Left cardiac atrium (tissue), 4 donors: ENCODE measurements at places on chromosomes 5 and 9. TPM values are rescaled to one million over a fixed set of nuclear protein-coding genes. Genes with fewer than 3 reads are reported as not detected.

GRCh38 chr9:13805546-13805945, 508.4 kb downstream of the NFIB start:
- no peak for DNase-seq

Gene GABRB2
- total RNA-seq, result 1.4 TPM

DNA sequence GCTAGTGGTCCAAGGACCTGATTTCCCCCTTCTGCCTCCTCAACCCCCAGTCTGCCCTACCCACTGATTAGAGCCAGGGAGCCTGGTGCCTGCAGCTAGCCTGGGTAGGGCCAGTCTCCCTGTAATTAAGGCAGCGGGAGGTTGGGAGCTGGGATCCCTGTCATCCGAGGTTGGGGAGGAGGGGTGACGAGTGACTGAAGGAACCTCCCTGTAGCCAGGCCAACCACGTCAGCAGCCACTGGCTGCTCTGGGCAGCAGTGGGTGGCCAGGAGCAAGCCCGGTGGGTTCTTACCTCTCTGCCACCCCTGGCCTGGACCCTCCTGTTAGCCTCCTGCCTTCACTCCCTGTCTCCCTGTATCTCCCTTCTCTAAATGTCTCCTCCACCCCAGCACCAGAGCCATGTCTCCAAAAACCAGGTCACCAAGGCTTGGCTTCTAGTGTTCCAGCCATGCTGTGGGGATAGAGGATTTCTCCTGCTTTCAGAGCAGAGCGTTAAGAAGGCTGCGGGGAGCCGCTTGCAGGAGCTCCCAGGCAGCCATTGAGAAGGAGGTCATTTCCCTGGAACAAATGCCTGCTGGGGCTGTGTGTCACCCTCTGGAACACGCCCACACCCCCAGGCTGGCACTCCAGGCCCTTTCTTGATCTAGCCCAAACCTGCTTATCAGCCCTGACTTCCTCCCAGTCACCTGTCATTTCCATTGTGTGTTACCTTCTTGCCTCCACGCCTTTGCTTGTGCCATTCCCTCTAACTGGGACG, 65.0 kb upstream of the GGTA1 start:
- DNase-seq, result no peak

DNA sequence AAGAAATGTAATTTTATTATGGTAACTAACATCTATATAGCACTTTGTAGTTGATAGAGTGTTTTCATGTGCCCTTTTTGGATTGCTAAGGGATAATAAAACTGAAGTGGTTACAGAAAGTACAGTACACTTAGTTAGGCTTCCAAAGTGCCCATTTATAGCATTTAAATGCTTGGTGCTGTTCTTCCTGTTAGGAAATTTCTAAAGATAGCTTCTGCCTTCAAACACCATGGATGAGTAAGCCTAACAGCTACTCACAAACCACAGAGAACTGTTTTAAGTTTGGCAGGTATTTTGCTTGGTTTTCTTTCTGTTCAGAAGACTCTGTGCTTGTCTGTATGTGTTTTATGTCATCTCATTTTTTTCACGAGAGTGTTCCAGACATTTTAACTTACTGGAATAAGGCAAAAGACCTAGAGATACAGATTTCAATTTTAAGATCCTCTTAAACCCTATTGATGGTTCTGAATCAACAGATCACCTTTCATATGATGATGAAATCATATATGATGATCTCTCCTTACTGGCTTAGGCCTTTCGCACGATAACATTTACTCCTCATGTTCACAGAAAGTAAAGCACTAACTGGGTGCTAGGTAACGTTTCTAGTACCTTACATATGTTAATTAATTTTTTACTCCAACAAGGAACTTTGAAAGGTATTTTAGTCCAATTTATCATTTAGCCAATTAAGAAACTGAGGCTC, 4.4 kb downstream of the RIMOC1 start:
- DNase-seq, result no peak
